ENCODE measurements at places on chromosomes 4 and X.

- DNase-seq, result no peak
Measured at GRCh38 chrX:70921709-70922352, 9.1 kb downstream of the SLC7A3 start.

DNA sequence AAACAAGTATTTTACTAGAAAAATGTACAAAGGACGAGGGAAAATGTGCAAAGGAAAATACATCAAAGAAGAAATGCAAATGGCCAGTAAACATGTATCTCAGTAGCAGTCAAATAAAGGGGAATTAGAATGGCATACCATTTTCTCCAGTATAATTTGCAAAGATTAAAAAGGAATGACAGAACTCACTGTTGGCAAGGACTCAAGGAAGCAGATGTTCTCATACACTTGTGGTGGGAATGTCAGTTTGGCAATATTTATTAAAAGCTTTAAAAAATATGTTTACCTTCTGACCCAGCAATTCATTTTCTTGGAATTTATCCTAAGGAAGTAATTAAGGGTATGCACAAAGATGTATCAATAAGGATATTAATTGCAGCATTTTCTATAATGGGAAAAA is 7.6 kb downstream of the CLCN5 start:
- DNase-seq, result no peak

GRCh38 chr4:75831856-75832405 is 70.3 kb downstream of the PPEF2 start:
- no peak for DNase-seq

GRCh38 chr4:177033135-177033534 is 240.4 kb upstream of the VEGFC start:
- no peak for DNase-seq

- DNase-seq, result no peak
Measured at GRCh38 chrX:53163436-53163835, 61.6 kb downstream of the KDM5C start.

DNA sequence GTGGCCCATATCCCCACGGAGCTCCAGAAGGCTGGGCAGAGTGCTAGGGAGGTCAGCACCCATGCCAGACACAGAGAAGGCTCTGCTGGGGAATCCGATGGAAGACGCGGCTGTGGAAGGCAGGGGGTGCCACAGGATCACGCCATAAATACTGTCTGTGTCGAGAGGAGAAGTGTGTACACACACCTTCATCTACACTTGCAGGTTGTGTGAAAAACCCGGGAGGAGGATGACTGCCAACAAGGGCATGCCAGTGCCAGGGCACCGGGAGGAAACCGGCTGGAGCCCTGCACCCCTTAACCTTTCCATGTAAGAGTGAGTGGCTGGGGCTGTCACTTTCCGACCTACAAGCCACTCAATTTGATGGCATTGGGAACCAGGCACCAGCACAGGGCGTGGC is 31.2 kb downstream of the LETM1 start:
- DNase-seq, result no peak

GRCh38 chr4:183747931-183748670 is 89.0 kb downstream of the TRAPPC11 start:
- DNase-seq, result no peak

DNA sequence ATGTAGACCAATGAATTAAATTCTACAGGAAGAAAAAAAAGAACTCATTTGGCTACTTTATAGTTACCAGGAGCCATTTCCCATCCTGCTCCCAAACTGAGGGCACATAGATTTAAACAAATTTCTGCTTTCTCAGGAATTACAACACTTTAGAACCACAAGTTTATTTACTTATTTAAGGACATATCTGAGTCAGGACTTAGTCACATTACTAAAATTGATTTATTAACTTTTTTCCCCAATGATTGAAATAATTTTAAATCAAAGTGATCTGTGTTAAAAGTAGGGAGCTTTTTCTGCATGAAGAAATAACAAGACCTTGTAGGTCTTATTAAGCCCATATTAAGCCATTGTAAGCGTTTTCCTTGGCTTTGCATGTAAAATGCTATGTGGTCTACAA is 291.0 kb upstream of the HAND2 start:
- DNase-seq, result no peak

DNA sequence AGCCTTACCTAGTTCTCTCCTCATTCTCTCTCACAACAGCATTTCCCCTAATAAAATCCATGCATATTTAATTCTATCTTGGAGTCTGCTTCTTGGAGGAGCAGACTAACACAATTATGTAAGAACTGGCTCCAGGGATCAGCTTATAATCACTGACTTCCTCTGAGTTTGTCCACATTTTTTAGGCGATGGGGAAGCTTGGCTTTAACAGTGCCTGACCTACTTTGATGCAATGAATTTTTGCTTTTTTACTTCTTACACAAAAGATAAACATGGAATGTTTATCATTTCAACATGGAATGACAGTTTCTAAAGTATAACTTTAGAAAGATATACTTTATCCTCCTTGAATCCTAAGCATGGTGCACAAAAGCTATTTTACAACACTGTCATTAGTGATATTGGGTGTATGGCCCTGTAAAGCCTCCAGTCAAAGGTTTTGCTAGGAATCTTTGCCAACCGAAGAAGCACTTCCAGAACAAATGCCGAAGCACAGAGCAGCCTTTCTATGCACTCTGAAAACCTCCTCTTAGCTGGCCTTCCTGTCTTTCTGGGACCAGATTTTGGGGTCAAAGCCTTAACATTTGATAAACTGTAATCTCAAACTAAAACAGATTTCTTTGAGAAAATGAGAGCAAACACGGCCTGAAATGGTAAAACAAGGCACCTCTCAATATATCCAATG is 736 bp downstream of the BDH2 start:
- no peak for DNase-seq

DNA sequence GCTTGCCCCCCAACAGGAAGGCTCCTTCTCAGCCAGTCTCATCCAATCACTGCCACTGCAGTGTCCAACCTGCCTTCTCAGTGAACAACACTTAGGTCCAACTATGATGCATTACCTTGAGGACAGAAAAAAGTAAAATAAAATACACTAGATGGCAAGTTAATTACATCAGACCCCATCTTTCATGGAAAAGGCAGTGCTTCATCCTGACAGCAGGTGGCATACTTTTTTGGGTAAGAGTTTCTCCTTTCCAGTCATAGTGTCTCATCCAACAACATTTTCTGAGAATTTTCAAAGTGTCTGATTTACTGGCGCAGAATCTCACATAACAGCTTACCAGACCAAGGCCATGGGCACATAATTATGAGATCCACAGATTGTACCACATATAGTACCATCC is 1742.8 kb downstream of the PCDH7 start:
- DNase-seq, result no peak

GRCh38 chr4:38904090-38904666 is 36.6 kb downstream of the FAM114A1 start:
- DNase-seq, result no peak

DNA sequence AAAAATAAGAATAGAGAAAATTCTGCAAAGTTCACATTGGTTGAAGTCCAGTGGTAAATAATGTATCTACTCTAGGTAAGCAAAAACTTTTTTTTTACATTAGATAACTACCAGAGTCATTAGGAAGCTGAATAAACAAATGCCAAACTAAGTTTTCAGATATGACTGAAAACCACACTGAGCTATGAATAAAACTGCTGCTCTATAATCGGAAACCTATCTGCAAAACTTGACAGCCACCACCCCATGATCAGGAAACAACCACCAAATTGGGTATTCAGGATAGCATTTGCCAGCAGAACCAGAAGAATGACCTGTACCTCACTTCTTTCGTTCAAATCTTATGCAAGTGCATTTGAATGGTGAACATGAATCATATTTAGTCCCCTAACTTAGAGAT is 173.0 kb upstream of the TET2 start:
- DNase-seq, result no peak

DNA sequence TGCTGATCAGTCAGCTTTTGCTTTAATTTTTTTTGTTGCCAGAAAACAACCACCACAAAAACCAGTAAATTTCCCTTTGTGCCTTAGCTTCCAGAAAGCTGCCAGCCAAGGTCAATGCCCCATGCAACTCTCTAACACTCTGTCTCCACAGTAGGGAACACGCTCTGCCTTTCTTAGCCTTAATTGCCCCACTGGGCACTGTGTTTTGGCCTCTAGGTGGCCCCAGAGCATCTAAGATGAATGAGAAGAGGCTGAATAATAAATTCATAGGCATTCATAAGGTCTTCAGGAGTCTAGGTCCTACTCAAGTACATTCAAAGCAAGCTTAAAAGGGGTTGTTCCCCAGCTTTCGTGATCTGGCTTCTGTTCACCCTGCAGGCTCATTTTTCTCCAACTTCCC is 57.7 kb upstream of the PASD1 start:
- no peak for DNase-seq

DNA sequence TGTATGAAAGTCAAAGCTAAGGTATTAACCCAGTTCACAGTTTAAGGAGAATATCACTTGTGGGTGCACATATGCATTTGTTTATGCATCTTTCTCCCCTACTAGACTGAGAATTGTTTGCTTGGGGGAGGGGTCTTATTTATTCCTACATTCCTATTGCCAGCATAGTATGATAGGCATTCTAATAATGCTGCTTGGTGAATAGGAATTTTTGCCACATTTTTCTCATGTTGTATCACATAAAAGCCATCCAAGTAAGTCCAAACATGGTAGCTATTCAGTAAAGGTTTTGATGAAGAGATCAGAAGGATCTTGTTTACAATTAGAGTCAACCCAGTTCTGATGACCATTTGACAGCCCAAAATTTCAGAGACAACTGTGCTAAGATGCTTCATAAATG is 48.6 kb downstream of the ASB9 start:
- DNase-seq, result no peak

DNA sequence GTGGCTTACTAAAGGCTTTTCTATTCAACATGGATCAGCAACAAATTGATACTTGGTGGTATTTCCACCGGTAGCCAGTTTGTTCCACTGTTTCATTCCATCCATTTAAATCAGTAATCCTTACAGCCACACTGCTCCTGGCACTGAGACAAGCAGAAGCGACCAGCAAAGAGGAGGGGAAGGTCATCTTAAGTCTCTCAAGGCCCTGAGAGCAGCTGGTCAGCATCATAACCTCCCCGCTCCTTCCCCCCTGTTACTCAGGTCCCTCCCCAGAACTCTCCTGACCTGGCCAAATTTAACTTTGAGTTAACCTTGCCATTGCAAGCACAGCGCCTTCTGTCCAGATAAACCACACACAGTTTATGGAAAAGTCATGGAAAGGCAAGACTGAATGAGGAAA is 331.3 kb upstream of the KLF3 start:
- no peak for DNase-seq

DNA sequence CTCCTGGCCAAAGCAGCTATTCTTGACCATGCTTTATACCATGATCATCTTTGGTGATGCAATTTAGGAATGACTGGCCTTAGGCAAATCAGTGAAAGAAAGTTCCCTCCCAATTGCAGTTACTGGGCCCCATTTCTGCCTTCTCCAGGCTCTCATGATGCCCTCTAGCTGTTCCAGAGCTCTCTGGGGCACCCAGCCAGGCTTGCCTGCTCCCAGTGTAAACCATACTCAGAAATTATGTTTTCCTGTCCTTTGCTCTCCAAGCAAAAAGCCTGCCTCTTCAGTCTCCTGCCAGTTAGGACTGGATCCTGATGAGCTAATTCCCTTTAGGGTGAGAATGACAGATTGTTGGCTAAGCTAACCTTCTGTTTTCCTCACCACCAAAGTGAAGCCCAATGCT is 85.3 kb upstream of the RBPJ start:
- DNase-seq, result no peak

DNA sequence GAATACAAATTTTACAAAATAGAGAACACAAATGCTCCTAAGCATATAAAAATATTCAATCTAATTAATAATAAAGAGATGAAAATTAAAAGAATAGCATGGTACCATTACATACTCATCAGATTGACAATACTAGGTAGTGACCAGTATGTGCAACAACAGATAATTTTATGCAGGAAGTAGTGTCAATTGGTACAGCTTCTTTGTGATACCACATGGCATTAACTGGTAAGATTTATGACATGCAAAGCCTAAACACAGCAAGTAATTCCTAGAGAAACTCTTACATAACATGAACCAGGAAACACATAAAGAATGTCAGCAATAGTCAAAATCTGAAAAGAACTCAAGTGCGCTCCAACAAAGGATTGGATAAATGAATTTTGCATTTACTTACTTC is 26.3 kb downstream of the CXCL2 start:
- no peak for DNase-seq

GRCh38 chr4:84648178-84648577 is 65.3 kb downstream of the CDS1 start:
- no peak for DNase-seq

GRCh38 chrX:22192419-22193060 is 80.2 kb upstream of the CBLL2 start:
- peak; percentile 43 for DNase-seq

DNA sequence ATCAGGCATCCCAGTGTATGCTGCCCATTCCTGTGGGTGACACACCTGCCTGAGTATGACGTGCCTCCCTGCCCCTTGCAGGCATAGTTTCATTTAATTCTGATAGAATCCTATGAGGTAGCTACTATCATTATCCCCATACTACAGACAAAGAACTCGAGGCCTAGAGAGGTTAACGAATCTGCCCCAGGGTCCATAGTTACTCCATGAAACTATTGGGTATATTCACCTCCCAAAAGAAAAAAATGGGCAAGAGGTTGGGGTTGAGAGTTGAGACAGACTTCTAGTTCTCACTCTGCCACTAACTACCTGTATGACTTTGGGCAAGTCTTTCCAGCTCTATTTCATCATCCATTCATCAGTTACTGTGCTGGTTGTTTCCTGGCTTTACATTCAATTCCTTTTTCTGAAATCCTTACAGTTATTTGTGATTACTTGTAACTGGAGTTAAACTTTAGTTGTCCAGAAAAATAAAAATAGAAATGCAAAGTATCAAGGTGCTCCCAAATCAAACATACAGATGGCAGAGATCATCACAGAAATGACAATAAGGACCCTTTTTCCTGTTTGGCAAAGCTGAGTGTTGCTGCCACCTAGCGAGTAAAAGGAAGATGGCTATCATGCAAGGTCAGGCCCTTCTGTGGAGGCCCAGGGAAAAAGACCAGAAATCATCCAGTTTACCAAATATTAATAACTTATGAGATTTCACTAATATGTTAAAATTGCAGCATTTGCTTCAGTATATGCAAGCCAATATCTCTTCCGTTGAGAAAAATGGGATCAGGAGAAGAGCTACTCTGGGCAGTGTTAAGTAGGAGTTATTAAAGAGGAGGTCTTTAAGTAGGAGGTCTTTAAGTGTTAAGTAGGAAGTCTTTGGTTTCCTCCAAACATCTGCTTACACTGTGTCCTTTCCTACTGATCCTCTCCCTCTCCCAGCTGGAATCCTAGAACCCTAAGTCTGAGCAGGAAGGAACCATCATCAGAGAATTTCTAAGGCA is 17.1 kb upstream of the MAP7D3 start:
- peak; percentile 35 for DNase-seq

GRCh38 chr4:121599049-121599448 is 97.7 kb downstream of the ANXA5 start:
- DNase-seq, result no peak

GRCh38 chr4:99859618-99860017 is 34.6 kb downstream of the LAMTOR3 start:
- DNase-seq, result no peak

DNA sequence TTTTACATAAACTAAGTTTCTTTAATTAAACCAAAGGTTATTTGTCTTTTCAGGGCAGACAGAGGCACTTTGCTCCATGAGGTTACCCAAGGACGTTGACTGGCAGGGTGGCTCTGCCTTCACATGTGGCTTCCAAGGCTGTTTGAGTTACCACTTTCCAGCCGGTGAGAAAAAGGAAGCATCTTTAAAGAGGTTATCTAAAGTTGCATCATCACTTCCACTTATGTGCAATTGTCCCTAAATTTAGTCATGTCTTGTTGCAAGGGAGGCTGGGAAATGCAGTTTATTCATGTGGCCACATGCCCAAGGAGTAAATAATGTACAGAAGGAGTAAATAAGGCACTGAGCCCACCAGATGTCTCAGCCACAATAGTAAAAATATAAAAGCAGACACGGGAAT is 29.0 kb upstream of the RAP1GDS1 start:
- DNase-seq, result no peak
